Stimulated activated CD8-positive, alpha-beta memory T cell treated with anti-CD3 and anti-CD28 coated beads, Interleukin-4, amount 100 ng/mL, for 4 hours (primary cell): ENCODE measurements at places on chromosomes 2 and 18.

GRCh38 chr2:37587817-37588216, 83.6 kb downstream of the CDC42EP3 start:
- DNase-seq, result no peak

DNA sequence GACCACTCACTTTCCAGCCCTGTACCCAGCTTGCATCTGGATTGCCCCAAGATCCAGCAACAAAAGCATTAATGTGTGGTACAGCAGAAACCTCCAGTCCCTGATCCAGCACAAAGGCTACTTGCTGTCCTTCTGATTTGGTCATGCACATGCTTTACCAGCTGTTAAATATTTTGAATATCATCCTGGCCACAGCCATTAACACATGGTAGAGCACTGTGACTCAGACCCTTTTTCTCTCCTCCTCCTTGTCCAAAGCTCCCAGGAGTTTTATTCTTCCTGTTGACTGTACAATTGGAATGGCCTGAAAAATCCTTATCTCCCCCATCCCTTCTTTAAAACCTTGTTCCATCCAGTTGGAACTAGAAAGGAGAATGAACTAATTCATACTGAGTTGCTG, 419.7 kb upstream of the TNP1 start:
- DNase-seq, result no peak

DNA sequence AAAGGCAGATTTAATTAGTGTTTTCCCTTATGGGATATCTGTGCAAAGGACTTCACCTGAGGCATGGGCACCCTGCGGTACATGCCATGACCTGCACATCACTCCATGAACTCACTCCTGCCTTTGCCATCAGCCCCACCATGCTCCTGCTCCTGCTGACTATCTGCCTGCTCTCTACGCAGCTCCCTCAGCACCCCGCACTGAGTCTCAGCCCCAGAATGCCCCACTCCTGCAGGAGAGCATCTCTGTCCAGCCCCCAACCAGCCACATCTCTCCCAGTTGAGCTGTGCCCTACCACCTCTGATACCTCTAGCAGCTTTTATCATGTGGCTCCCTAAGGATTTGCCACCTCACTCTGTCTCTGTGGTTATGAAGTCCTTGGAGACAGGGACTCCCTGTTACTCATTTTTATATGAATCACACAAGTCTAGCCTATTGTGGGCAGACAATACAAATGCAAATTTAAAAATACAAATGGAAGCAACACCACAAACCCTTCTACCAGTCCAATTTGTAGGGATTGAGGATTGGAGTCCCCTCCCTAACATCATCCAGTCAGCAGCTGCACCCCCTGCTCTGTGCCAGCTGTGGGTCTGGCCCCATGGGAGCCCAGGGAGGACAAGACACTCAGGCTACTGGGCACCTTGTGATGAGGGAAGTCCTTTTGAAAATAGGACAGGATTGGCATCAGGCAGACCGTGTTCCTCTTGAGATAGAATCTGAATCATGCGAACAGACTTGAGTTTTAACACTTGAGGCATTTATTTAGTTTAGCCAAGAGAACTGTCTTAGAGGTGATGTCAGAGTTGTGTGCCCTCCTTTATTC, 689.6 kb upstream of the HS6ST1 start:
- no peak for DNase-seq

- DNase-seq, result no peak
Measured at GRCh38 chr2:160258492-160258805, 58.4 kb upstream of the ITGB6 start.

- DNase-seq, result no peak
Measured at GRCh38 chr2:134177351-134177931, 76.4 kb upstream of the MGAT5 start.

GRCh38 chr2:7427293-7428060, 510.3 kb downstream of the RNF144A start:
- no peak for DNase-seq

- DNase-seq, result no peak
Measured at GRCh38 chr18:70046796-70047195, 99.1 kb upstream of the CD226 start.

DNA sequence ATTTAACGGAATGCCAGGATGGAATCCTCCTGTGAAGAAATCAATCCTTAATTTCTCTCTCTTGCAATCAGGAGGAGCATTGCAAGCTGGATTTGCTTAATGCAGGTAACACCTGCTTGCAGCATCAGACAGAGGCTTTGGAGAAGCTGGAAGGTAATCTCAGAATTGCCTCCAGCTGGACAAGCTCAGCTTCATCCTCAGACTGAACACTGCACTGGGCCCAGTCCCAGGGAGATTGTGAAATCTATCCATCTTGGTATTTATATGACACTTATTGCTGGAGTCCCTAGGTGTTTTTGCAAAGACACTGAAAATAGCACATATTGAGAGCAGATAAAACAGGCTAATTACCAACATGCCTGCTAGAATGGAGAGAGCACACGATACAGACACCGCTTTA, 179.4 kb upstream of the SESTD1 start:
- no peak for DNase-seq

DNA sequence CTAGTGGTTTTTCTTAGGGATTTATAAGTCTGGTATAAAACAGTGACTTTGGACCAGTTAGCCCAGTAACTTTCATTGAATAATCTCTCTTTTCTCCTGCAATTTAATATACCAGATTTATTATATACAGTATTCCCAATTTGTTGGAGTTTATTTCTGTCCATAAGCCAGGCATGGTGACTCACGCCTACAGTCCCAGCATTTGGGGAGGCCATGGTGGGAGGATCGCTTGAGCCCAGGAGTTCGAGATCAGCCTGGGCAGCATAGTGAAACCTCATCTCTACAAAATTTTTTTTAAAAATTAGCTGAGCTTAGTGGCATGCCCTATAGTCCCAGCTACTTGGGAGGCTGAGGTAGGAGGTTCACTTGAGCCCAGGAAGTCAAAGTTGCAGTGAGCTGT, 26.7 kb downstream of the CNNM4 start:
- no peak for DNase-seq
